ENCODE measurements at places on chromosomes 2 and 18.

GRCh38 chr18:50607378-50607926 lies 47.6 kb downstream of the MAPK4 start:
- H3K36me3 ChIP-seq = no peaks in the 10 kb centered on the region
- no peak overlapping the region for H3K27ac ChIP-seq
- DNase-seq = no peak
- no peak overlapping the region for H3K4me3 ChIP-seq
- no peaks in the 10 kb centered on the region for H3K27me3 ChIP-seq

- H3K27me3 ChIP-seq = no peaks in the 10 kb centered on the region
- H3K27ac ChIP-seq = no peak overlapping the region
- DNase-seq = no peak
- H3K36me3 ChIP-seq = no peaks in the 10 kb centered on the region
- H3K4me3 ChIP-seq = no peak overlapping the region
- H3K4me1 ChIP-seq = no peaks in the 10 kb centered on the region
Observed at GRCh38 chr2:189763908-189764661, 1.5 kb upstream of the OSGEPL1 start.

- no peaks in the 10 kb centered on the region for H3K27me3 ChIP-seq
- H3K4me3 ChIP-seq = no peak overlapping the region
- DNase-seq = no peak
- no peaks in the 10 kb centered on the region for H3K4me1 ChIP-seq
Observed at GRCh38 chr2:156883804-156884203, 373.7 kb upstream of the GALNT5 start.

- no peak for DNase-seq
- no peaks in the 10 kb centered on the region for H3K27me3 ChIP-seq
- no peak overlapping the region for H3K4me3 ChIP-seq
- H3K27ac ChIP-seq = no peak overlapping the region
- H3K36me3 ChIP-seq = no peaks in the 10 kb centered on the region
Observed at GRCh38 chr2:215745331-215745730, 268.0 kb downstream of the MREG start.

- peak overlapping the region; percentile 1 for H3K27ac ChIP-seq
- H3K27me3 ChIP-seq = no peaks in the 10 kb centered on the region
- H3K4me3 ChIP-seq = no peak overlapping the region
- H3K36me3 ChIP-seq = no peaks in the 10 kb centered on the region
- H3K4me1 ChIP-seq = no peaks in the 10 kb centered on the region
- DNase-seq = no peak
Observed at GRCh38 chr2:234630801-234631261, 133.9 kb upstream of the ARL4C start.

- no peaks in the 10 kb centered on the region for H3K36me3 ChIP-seq
- H3K4me3 ChIP-seq = no peak overlapping the region
- H3K27ac ChIP-seq = no peak overlapping the region
Observed at GRCh38 chr2:6074089-6074643, 382.0 kb downstream of the SOX11 start.

DNA sequence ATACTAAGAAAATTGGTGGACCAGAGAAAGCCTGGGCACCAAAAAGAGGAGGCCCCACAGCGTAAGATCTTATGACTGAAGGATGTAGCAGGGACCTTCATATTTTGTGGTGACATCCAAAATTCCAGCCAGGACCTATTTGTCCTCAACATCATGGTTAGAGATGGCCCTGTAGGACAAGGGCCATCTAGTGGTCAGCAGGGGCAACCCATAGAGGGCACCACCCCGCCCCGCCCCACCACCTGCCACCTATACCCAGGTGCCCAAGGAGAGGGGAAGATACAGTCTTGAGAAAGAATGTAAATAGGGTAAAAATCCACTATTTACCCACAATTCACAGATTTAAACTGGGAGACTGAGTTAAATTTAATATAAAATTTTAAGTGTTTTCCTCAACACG lies 59.6 kb upstream of the TMEM163 start:
- no peak for DNase-seq
- no peak overlapping the region for H3K27ac ChIP-seq
- H3K4me3 ChIP-seq = no peak overlapping the region
- no peaks in the 10 kb centered on the region for H3K27me3 ChIP-seq
- H3K36me3 ChIP-seq = no peaks in the 10 kb centered on the region
- no peaks in the 10 kb centered on the region for H3K4me1 ChIP-seq

DNA sequence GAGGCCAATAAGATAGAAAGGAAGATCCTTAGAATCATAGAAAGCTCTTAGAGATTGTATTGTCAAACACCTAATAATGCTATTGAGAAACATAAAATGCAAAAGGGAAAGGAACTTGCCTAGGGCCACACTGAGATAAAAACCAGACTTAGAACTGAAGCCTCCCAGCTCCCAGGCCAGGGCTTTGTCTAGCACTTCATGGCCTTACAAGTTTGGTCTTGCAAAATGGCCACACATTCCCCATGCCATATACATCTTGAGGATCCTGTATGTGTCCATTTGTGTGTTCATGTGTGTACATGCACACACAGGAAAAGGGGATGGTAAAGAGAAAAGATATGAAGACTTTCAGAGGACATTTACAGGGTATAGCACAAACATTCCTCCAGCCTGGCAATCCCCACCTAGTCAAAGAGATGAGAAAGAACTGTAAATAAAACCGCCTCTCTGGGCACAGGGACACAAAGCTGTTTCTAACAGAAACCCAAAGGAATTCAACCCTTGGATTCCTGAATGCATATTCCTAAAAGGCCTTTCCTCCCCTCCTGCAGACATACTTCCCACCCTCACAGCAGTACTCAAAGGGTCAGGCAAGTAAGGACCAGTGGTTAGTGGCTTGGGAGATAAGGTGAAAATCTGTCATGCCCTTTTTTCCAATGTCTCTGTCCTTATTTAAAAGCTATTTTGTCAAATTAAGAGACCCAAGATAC lies 99.7 kb upstream of the KLHL29 start:
- peaks cover 4% of the 10 kb centered on the region for H3K4me1 ChIP-seq
- no peaks in the 10 kb centered on the region for H3K36me3 ChIP-seq
- H3K4me3 ChIP-seq = no peak overlapping the region
- H3K27ac ChIP-seq = no peak overlapping the region
- H3K27me3 ChIP-seq = no peaks in the 10 kb centered on the region
- no peak for DNase-seq
